Esophagus squamous epithelium (tissue), 5 donors: ENCODE measurements at places on chromosomes 2 and 18. TPM values are rescaled to one million over a fixed set of nuclear protein-coding genes. Genes with fewer than 3 reads are reported as not detected.

The B4GALT6 gene
- total RNA-seq: 3.6 TPM

The IL1A gene
- 37.4 TPM for total RNA-seq

The TSPYL6 gene
- not detected for total RNA-seq

The APCDD1 gene
- 16.5 TPM for total RNA-seq

The GALNT13 gene
- 0.23 TPM for total RNA-seq

The ALMS1 gene
- 8.4 TPM for total RNA-seq

The UGT1A4 gene
- 1.1 TPM for total RNA-seq

The RGPD5 gene
- total RNA-seq: 31.7 TPM

GRCh38 chr2:129733579-129733978 is 245.9 kb upstream of the RAB6C start:
- no peak for DNase-seq

GRCh38 chr2:203225423-203226039 is 13.3 kb upstream of the CYP20A1 start:
- no peak for DNase-seq

DNA sequence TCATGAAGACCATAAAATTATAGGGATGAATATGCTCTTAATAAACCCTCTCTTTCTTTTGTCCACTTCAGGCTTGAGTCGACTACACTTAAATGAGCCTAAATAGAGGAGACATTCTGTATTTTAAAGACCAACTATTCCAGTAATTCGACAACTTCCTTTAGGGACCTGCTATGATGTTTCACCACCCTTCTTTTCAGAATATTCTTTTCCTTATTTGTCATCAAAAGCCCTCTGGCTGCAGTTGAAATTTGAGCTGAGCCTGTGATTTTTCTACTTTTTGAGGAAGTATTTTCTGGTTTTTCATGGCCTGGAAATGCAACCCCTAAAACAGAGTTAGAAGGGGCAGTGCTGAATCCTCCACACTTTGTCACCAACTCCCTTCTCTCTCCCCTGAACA is 287.0 kb downstream of the EPHA4 start:
- DNase-seq: no peak

DNA sequence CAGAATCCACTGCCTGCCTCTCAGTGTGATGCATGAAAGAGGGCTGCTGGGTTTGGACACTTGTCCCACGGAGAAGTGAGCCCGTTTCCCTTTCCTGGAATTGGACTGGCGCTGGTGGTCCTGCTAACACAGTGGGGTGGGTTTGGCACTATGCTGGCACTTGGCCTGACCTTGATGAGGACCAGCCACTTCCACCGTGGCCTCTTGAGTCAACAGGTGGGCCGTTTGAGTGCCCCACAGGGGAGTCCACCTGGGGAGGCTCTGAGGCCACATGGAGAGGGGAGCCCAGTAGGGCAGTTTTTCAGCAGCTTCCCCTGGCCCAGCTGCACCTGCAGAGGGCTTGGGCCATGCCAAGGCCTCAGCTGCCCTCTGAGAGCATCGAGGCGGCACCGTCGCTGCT is 56.5 kb downstream of the MBP start:
- no peak for DNase-seq

- DNase-seq: no peak
Observed at GRCh38 chr2:9778012-9778411, 65.3 kb upstream of the TAF1B start.

DNA sequence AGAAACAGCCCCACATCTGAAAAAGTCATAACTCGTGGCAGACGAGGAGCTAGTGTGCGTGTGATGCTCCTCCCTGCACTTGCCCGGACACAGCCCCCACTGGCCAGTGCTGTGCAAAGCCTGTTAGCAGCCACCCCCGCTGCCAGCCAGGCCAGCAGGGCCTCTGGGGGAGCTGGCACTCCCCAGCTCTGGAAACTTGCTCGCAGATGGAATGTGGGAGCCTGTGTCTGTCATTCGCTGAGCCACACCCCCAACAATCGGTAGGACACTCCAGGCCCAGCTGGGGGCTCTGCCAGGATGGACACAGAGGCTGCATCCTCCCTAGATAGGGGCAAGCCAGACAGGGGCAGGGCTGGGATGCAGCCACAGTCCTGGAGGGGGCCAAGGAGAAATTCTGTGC is 62.4 kb upstream of the ATG16L1 start:
- DNase-seq: no peak

DNA sequence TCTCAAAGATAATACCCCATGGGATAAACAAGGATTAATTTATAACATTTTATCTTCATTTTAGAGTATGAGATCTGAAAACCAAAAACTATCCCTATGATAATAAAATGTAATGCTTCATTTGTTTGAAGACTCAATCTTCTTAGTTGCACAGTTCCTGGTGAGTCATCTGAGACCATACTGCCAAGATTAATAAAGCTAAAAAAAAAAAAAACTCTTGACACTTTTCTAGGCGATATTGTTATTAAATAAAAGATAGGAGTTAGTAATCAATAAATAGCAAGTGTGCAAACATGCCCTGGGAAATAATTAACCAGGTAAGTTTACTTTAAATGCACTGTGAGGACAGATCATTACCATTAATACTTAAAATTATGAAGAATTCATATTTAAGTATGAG is 83.9 kb downstream of the RPE start:
- no peak for DNase-seq

GRCh38 chr18:65760457-65760856 is 9.6 kb downstream of the CDH7 start:
- DNase-seq: no peak

DNA sequence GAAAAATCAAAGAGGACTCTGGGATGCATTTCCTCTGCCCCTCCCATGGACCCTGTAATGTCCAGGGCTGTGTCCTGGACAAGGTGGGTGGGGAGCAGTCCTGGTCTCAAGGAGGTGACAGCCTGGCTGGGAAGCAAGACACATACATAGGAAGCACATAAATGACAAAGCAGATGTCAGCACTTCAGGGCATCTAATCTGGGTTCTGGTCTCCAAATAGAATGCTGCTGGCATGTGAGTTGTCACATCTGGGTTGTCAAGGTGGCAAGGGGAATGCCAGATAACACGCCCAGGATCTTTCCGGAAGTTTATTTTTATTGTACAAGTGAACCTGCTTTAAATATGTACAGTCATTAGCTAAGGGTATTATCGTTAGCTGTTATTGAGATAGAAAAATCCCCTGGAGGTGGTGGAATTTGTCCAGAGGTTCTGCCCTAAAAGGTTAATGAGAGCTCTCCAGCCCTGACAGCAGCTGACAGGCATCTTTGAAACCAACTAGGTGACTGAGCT is 5.6 kb downstream of the IL1F10 start:
- no peak for DNase-seq

DNA sequence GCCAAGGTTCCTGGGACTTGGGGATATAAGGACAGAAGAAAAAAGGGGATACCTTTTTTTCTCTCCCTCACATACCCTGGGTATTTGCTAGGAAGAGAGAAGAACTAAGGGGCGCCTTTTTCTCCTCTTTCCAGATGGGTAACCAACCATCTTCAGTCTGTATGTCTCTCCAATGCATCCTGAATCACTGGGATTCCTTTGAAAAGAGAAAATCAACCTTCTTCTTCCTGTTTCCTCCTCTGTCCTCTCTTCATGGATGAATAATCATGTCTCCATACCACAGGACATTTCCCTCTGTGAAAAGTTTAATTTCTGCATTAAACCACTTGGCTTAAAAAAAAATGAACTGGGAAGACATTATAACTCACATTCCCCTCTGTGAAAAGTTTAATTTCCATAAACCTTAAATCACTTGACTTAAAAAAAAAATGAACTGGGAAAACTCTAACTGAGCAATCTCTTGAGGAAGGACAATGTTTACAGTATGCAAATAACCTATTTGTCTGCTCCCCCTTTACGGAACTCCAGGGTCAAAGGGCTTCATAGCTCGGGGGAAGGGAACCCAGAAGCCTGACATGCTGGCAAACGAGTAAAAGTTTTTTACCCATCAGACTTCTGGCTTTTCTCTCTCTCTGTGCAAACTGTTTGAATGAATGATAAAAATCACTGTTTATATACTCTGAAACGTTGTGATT is 56.7 kb upstream of the FAM98A start:
- no peak for DNase-seq

- no peak for DNase-seq
Observed at GRCh38 chr2:154686162-154686561, 12.3 kb upstream of the KCNJ3 start.

- no peak for DNase-seq
Observed at GRCh38 chr2:137672989-137673552, 291.2 kb upstream of the HNMT start.

- DNase-seq: no peak
Observed at GRCh38 chr2:54712516-54712915, 10.9 kb upstream of the EML6 start.

GRCh38 chr18:70513502-70514171 is 224.8 kb downstream of the SOCS6 start:
- DNase-seq: no peak

GRCh38 chr2:203438528-203438927 is 96.6 kb downstream of the RAPH1 start:
- DNase-seq: no peak

GRCh38 chr18:50097702-50098101 is 97.2 kb downstream of the MYO5B start:
- no peak for DNase-seq

GRCh38 chr18:73119574-73119973 is 251.8 kb upstream of the NETO1 start:
- no peak for DNase-seq

DNA sequence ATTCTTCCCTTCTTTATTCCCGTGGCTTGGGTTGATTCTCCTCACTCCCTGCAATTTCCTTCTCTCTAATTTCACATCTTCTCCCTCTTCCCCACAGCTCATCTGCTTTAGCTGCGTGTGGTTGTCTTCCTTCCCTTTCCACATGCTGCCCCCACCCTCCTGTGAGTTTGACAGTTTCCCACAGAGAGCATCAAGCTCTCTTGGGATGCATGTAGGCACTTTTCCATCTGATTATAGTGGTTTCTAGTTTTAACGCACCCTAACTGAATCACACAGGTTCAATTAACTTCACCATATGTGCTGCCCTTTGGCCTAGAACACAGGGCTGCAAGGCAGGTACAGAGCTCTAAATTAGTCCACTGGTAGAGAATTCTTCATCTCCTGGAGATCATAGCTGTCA is 110.5 kb downstream of the TACR1 start:
- no peak for DNase-seq

- DNase-seq: no peak
Observed at GRCh38 chr2:12935796-12936195, 219.1 kb downstream of the TRIB2 start.

DNA sequence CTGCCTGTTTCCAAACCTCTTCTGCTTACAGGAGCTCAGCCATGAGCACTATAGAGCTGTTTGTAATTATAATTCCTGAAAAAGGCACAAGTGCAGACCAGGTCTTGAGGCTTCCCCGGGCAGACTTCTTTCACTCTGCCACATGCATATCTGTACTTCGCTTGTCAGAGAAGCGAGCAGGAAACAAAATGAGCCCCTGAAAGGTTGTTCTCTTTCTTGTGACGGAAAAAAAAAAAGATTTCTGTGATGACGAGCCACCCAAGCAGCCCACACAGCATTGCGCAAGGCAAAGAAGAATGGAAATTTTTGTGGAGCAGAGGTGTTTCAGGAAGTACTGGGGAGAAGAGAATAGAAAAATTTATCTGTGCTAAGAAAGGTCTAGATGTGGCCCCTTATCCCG is 54.0 kb upstream of the LINC00305 start:
- no peak for DNase-seq

GRCh38 chr2:10019602-10020400 is 23.5 kb upstream of the KLF11 start:
- no peak for DNase-seq

DNA sequence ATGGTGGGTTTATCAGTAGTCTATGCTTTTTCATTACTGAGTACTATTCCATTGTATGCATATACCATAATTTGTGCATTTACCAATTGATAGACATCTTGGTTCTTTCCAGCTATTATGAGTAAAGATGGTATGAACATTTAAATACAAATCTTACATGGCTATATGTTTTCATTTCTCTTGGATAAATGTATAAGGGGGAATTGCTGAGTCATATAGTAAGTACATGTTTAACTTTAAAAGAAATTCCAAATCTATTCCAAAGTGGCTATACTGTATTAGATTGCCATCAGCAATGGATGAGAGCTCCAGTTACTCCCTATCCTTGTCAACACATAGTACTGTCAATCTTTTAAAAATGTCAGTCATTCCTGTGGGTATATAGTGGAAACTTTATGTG is 243.9 kb downstream of the CDCA7 start:
- DNase-seq: no peak

DNA sequence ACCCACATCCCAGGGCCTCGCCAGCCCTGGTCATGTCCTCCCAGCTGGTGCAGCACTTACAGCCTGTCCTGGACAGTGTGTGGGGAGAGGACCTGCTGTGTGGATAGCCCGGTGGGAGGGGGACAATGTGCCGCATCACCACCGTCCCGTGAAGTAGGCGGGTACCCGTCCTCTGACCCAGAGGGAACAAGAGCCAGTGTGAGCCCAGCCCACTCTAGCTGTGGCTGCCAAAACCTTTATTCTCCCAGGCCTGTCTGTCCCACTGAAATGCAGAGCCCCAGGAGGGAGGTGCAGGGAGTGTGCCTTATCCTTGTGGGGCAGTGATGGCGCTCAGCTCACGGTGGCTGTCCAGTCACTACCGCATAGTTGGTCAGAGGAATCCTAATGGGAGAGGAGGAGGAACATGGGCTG is 1.7 kb downstream of the TRAF3IP1 start:
- DNase-seq: no peak

DNA sequence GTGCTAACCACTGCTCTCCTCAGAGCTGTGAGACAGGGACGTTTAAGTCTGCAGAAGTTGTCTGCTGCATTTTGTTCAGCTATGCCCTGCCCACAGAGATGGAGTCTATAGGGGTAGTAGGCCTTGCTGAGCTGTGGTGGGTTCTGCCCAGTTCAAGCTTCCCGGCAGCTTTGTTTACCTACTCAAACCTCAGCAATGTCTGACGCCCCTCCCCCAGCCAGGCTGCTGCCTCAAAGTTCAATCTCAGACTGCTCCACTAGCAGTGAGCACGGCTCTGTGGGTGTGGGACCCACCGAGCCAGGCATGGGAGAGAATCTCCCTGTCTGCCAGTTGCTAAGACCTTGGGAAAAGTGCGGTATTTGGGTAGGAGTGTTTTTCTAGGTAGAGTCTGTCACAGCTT is 387.8 kb upstream of the SLC39A10 start:
- DNase-seq: no peak

GRCh38 chr18:80147037-80147417 is 38.0 kb downstream of the ADNP2 start:
- no peak for DNase-seq

DNA sequence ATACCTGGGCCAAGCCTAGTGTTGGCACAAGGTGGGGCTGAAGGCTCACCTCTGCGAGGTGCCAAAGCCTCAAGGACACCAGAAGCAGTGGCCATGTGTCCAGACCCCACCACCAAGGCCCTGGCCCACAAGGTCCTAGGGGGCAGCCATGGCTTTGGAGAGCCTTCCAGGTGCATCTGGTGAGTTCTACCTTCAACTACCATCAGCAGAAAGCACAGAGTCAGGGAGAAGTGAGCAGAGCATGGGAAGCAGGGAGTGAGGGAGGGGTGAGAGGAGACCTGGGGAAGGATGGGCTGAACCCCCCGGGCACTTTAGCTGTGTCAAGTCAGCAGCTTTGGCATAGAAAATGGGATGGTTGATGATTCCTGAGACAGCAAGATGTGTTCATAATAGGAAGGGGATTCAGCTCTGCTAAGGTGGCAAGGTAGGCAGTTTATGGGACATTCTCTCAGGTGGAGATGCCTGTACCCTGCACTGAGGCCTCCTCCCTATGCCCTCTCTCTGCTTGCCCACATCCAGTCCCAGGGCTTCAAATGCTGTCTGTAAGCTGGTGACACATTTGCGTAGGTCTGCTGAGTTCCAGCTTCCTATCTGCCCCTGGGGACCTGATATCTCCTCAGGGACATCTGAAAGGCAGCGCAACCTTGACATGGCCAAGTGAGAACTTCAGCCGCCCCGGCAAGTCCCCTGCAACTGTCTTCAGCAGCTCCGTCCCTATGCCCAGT is 83.4 kb upstream of the RGPD5 start:
- no peak for DNase-seq
